ENCODE measurements at places on chromosomes 3 and 15.

DNA sequence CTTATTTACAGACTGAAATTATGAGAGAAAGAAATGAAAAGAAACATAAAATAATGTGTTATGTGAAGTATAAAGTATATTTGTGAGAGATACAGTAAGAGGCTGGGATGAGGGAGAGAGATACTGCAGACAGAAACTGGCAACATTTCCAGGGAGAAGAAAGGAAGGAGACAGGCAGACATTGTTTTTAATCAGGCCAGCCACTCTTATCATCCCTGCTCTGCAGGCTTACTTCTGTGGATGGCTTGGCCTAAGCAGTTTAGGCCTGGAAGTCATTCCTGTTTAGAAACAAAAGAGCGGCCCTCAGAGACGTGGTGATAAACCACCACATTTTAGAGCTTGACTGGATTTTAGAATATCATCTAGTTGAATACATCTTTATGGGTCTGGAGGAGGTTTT, 12.4 kb downstream of the PCCB start:
- no peak for DNase-seq

DNA sequence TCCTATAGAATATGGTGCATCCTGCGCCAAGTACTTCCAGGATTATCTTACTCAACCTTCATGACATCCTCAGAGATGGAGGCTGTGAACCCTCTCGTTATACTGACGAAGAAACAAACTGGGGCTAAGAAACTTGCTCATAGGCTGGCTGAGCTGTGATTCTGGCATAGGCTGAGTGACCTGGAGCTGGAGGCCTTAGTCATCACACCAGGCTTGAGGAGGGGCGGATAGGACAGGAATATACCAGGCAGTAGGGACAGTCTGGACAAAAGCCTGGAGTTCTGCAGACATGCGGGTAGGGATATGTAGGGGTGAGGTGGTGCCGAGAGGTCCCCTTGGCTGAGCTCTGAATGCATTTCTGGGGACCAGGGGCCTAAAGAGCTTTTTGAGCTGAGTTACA, 18.1 kb downstream of the HEMK1 start:
- no peak for DNase-seq

GRCh38 chr15:60255390-60255789, 142.4 kb downstream of the ANXA2 start:
- peak; percentile 90 for DNase-seq

- DNase-seq = no peak
Observed at GRCh38 chr15:29857221-29857789, 35.0 kb upstream of the TJP1 start.

DNA sequence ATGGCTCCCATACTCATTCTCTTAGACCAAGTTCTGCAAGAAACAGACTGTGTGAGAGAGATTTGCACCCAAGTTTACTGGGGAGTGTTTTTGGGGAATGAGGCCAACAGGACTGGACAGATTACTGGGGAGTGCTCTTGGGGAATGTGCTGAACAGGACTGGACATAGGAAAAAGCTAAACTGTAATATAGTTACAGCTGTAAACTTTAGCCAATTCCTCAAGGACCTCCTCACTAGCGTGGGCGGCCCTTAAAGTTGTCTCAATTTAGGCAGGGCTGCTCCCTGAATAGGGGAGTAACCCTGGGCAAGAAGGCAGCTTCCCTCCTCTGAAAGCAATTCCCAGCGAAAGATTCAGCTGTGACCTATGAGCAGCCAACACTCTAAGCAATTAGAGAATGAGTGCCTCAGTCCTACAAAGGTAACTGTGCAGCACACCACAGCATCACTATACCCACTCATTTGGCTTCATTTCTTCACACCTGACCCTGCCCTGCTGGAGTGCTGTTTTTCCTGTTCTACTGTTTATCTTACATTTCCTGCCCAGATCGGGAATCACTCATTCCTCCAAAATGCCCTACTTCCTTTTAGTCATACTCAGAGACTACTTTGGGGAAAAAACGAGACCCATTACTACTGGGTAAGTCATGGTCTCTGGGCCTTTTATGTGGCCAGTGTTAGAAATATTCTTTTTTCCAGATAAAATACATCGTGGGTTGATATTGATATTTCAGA, 41.3 kb upstream of the TRIM42 start:
- no peak for DNase-seq

DNA sequence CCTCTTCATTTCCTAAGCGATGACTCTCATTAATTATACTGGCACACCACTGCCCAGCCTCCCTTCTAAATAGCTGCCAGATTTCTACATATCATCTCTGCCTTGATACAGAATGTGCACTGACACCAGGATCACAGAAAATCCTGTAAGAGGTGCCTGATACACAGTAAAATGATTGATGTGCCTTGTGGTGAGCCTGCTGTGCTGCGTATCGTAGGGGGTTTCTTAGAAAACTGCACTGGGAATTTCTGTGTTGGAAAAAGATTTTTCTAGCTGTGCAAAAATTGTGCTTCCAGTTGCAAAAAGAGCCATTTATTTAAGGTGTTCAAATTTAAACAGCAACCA, 3.0 kb upstream of the PLCH1 start:
- no peak for DNase-seq

- peak; percentile 57 for DNase-seq
Observed at GRCh38 chr3:45688194-45688881, 858 bp upstream of the SACM1L start.

GRCh38 chr3:11603628-11604027, 40.1 kb downstream of the VGLL4 start:
- DNase-seq = no peak

GRCh38 chr15:22231603-22232002, 151.3 kb downstream of the OR4M2 start:
- DNase-seq = no peak

GRCh38 chr3:124992041-124992440, 57.5 kb upstream of the MUC13 start:
- no peak for DNase-seq

DNA sequence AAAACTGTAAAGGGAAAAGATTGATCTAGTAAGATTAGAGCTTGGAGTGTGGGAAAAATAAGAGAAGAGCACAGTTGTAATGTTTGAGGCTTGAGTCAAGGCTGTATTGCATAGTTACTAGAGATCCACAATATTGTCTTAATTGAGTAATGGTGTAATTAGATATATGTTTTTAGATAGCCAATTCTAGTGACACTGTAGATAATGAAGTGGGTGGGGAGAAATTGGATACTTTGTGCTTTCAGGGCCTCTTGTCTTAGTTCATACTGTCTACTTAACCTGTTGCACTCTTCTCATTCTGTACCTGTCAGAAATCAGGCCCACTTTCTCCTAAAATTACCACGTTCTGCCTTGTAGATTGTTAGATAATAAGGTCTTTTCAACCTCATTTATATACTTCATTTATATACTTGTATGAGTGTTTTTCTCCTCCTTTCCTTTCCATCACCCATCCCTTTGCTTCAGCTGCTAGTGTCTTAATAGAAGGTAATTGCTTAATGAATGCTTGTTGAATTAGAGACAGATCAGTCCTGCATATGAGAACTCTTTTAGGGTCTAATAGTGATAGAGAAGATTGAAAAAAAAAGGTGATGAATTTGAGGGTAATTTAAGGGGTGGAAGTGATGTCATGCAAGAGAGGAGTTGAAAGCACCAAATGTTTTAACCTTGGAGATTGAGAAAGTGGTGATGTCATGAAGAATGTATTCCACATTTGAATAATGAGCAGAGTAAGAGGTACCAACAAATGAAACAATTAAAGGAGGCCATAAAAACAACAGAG, 32.0 kb downstream of the PIK3CA start:
- peak; percentile 23 for DNase-seq

DNA sequence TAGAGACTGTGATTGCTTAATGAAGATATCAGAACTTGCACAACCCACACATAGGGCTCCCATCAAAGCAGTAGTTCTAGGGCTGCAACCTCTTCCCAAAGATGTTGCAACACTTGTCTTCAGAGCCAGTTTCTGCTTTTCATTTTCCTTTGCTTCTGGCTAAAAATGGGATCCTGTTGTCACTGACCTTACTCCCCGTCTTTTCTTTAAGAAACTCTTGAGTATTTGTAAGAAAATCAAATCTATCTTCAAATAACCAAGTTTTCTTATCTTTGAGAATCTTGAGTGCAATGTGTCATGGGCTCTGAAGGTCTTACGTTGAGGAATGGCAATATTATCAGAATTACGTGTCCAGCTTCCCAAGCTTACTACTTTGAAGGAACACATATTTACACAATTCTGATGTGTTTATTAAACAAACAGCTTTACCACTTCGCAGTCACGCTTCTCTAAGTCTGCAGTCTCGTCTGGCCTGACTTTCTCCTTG, 24.1 kb downstream of the CACNA1D start:
- no peak for DNase-seq

GRCh38 chr3:99313485-99313884, 324.9 kb upstream of the COL8A1 start:
- DNase-seq = no peak

DNA sequence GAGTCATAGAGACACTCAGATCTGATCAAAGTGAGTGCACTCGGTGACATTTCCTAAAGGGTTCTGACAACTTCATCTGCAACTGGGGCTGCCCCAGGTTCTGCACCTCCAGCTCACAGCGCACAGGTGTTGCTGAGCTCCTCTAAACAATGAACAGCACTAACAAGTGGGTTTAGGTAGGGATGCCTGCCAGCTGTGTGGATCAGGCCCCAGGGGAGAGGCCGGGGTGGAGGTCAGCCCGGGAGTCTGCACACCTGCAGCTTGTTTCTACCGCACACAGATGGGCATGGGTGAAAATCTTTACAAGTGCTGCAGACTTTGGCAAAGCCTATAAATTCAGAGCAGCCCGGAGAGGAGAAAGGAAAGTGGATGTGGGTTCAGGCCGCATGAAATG, 355 bp downstream of the FBXW12 start:
- DNase-seq = no peak

- no peak for DNase-seq
Observed at GRCh38 chr3:6867269-6867668, 6.4 kb downstream of the GRM7 start.

- no peak for DNase-seq
Observed at GRCh38 chr3:117651246-117651645, 941.7 kb downstream of the TUSC7 start.

DNA sequence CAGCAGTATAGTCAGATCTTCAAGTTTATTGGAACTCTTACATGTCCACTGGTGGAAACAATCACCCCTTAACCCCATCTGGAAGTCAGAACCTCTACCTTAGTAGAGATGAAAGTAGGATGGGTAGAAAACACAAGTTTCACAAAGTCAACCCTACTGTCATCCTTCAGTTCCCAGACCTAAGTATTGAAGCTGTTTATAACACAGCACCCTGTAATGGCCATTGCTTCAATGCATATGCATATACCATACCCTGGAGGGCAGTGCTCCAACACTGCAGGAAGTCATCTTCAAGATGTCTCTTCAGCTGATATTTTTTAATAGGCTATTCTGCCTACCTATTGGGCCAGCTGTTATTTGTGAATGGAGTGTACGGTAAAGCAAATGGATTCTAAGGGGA, 241.3 kb downstream of the UBE2E2 start:
- DNase-seq = no peak

DNA sequence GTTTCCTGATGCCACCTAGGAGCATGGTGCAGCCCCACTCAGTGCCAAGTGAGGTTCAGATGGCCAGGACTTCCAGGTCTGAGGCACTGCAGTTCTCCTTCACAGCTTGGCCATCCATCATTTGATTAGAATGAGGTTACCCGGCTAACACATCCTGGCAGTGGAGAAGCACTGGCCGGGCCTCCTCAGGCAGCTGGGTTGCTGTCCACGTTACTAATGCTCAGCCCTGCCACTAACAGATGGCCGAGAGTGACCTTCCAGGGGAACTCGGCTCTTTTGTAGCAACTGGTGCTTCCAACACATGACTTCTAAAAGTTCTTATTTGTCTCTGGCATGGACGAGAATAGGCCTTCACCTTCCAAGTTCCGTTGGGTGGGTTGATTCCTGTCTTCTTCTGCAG, 204.6 kb upstream of the CFAP20DC start:
- DNase-seq = no peak

DNA sequence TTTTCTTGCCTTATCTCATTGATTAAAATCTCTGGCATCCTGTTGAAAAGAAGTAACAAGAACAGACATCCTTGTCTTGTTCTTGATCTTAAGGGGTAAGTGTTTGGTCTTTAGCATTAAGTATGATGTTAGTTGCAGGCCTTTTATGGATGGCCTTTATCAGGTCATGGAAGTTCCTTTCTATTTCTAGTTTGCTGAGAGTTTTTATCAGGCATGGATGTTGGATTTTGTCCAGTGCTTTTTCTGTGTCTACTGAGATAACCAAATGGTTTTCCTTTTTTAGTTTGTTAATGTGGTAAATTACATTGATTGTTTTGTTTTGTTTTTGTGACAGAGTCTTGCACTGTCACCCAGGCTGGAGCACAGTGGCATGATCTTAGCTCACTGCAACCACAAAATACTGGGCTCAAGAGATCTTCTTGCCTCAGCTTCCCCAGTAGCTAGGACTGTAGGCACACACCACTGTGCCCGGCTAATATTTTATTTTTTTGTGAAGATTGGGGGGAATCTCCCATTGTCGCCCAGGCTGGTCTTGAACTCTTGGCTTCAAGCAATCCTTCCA, 26.3 kb downstream of the MRAS start:
- DNase-seq = no peak

- no peak for DNase-seq
Observed at GRCh38 chr3:136819392-136819730, 435 bp downstream of the SLC35G2 start.

- peak; percentile 79 for DNase-seq
Observed at GRCh38 chr3:111596328-111596727, 1.2 kb upstream of the ZBED2 start.

GRCh38 chr3:142726017-142726416, 2.2 kb downstream of the TRPC1 start:
- DNase-seq = no peak

GRCh38 chr3:27789420-27789819, 67.3 kb upstream of the EOMES start:
- DNase-seq = no peak

DNA sequence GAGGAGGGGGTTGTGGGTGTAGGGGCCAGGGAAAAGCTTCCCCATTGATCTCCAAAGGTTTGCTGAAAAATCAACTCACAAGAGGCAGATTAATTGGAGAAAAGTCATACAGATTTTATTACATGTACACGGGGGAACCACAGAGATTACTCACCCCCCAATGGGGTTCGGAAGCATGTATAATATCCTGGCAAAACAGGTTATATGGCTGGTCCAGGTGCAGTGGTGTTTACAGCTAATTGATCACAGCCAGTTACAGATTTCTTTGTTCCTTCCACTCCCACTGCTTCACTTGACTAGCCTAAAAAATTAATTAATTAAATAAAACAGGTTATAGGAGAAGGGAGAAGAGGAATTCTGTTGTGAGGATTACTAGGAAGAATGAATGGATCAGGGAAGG, 22.4 kb downstream of the PRKCI start:
- DNase-seq = no peak

GRCh38 chr15:90087454-90088154, 14.7 kb downstream of the IDH2 start:
- no peak for DNase-seq

GRCh38 chr3:128322030-128323022, 144.4 kb downstream of the DNAJB8 start:
- peak; percentile 42 for DNase-seq

Data from activated CD4-positive, alpha-beta T cell treated with anti-CD3 and anti-CD28 coated beads, Interleukin-2, amount 50 U/mL, for 16 hours (primary cell).